Ureter (tissue), 1 donor: ENCODE measurements at places on chromosomes 16 and 17.

- no peak for DNase-seq
Observed at GRCh38 chr16:11188801-11189740, 66.9 kb downstream of the SOCS1 start.

- DNase-seq: no peak
Observed at GRCh38 chr17:333626-334396, 18.8 kb downstream of the RPH3AL start.

DNA sequence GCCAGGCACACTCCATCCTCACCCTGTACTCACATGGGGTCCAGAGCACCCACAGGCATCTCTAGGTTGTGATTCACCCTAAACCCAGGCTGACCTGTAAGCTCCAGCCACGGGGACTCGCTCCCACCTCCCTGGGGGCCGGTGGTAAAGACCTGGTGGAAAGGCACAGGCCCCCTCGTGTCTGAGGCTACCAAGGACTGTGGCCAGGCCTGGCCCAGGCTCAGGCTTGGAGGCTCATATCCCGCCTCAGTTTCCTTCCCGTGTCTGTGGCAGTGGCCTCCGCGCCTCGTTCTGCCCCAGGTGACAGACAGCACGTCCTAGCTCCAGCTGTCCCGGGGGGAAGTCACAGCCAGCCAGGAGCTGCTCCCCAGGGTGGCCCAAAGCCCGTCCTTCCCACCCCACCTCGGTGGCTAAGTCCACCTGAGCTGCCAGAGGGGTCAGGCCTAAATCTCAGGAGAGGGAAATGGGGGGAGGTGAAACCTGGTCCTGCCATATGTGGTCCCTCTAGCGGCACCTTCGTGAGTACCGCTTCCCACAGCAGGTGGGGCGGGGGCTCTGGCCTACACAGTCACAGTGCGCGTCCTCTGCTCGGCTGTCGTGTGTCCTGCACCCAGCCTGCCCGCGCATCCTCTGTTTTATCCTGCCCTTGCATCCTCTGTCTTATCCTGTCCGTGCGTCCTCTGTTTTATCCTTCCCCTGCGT, 12.6 kb downstream of the CDH15 start:
- no peak for DNase-seq

- no peak for DNase-seq
Observed at GRCh38 chr17:8285270-8286181, 2.9 kb upstream of the RANGRF start.
